ENCODE measurements at places on chromosomes 7 and 10. TPM values are rescaled to one million over a fixed set of nuclear protein-coding genes. Genes with fewer than 3 reads are reported as not detected.

The OR2A42 gene
- 0.18 TPM for total RNA-seq

- DNase-seq, result no peak
These were observed 316.2 kb downstream of the ATRNL1 start for GRCh38 chr10:115409347-115409746.

The SORBS1 gene
- 713 TPM for total RNA-seq

The ZNF789 gene
- total RNA-seq, result 26.4 TPM

Measured in stomach (tissue), 19 donors.